ENCODE measurements at places on chromosomes 1 and 21.

GRCh38 chr1:19312782-19313635, 883 bp downstream of the SLC66A1 start:
- DNase-seq: no peak

GRCh38 chr1:29224356-29224837, 6.3 kb downstream of the MECR start:
- DNase-seq: no peak

GRCh38 chr1:166907763-166908162, 31.7 kb upstream of the TADA1 start:
- peak; percentile 31 for DNase-seq

DNA sequence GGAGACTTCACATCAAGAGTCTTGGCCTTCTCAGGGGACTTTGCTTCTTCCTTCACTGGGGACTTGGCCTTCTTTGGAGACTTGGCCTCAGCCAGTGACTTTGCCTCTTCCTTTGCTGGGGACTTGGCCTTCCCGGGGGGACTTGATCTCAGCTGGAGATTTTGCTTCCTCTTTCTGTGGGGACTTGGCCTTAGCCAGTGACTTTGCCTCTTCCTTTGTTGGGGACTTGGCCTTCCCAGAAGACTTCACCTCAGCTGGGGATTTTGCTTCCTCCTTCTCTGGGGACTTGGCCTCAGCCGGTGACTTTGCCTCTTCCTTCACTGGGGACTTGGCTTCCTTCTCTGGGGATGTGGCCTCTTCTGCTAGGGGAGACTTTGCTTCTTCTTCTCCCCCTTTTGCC, 13.5 kb upstream of the CD2 start:
- no peak for DNase-seq

Data from NAMALWA (cell line).